ENCODE measurements at places on chromosomes 1 and 21.
A peak's percentile ranks its signal among the peaks of the same experiment; 100 is the strongest.

- no peak for DNase-seq
Observed at GRCh38 chr1:42379794-42380585, 602 bp upstream of the RIMKLA start.

GRCh38 chr1:23341931-23342692 is 2.0 kb downstream of the HNRNPR start:
- no peak for DNase-seq

- no peak for DNase-seq
Observed at GRCh38 chr1:102252731-102253505, 256.2 kb upstream of the OLFM3 start.

DNA sequence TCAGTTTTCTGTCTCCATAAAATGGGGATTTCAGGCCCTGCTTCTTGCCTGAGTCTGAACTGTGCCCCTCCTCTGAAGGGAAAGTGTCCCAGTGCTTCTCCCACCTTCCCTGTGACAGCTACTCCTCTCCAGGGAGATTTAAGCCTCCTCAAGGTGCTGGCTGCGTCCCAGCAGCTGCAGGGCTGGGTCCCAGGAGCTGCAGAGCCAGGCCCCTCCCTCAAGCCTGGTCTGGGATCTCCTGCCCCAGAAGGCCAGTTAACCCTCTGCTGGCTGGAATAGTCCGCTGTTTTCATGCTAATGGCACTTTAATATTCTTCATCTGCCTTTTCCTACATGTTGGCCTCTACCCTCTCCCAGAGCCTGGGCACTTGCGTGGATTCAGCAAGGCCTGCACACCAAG is 99.0 kb downstream of the PLXNA2 start:
- no peak for DNase-seq

- DNase-seq: peak; percentile 77
Observed at GRCh38 chr1:76302711-76303339, 228.3 kb downstream of the ST6GALNAC3 start.

DNA sequence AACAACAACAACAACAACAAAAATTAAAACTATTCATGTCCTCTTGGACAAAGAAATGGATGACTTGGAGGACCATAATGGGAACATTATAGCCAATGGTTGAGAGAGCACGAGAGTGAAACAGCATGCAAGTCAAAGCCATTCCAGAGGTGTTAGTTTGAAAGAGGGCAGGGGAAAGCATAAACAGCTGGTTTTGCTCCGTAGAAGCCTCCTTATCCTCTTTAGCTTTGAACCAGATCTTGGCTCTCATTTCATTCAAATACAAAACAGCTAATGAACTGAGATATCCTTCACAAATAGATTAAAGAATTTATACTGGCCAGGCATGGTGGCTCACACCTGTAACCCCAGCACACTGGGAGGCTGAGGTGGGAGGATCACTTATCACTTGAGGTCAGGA is 8.7 kb upstream of the SMG7 start:
- DNase-seq: no peak

- DNase-seq: no peak
Observed at GRCh38 chr1:54003249-54003646, 14.7 kb downstream of the LDLRAD1 start.

- no peak for DNase-seq
Observed at GRCh38 chr1:88984569-88984968, 7.9 kb downstream of the KYAT3 start.

DNA sequence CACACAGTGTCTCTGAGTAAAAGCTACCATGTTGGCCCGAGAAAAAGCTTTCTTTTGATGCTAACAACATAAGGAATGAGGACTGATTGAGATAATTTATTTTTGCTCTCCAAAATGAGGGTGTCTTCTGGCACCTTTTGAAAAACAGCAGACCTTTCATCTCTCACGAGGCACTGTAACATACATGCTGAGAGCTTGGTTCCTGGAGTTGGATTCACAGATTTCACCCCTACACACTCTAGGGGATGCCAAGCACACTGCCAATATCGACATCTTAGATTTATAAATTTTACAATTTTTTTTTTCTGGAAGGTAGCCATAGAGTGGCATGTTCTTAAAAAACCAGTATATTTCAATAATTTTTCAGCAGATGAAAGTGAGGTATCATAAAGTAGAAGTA is 408.3 kb downstream of the DSCAM start:
- no peak for DNase-seq

- DNase-seq: no peak
Observed at GRCh38 chr1:218664385-218665170, 319.4 kb downstream of the TGFB2 start.

DNA sequence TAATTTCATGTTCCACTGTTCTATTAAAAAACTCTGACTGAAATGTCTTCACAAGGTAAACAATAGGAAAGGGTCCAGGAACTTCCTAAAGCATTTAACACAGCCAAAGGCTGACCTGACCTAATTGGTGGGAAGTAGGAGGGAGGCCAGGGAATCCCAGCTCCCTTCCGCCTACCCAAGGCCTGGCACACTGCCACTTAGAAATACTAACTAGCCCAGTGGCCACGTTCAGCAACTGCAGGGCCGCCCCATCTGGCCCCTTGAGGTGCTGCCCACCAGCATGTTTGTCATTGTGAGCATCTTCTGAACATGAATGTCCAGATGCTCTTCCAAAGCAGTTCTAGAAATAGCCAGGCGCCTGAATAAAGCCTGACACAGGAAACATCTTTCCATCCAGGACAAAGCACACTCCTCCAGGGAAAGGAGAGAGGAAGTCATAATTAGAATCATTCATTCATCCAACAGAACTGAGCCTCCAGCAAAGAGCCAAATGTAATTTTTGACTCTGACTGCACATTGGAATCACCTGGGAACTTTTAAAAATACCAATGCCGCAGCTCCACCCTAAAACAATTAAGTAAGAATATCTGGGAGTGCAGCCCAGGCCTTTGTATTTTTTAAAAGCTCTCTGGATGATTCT is 44.6 kb upstream of the BCL9 start:
- DNase-seq: no peak

DNA sequence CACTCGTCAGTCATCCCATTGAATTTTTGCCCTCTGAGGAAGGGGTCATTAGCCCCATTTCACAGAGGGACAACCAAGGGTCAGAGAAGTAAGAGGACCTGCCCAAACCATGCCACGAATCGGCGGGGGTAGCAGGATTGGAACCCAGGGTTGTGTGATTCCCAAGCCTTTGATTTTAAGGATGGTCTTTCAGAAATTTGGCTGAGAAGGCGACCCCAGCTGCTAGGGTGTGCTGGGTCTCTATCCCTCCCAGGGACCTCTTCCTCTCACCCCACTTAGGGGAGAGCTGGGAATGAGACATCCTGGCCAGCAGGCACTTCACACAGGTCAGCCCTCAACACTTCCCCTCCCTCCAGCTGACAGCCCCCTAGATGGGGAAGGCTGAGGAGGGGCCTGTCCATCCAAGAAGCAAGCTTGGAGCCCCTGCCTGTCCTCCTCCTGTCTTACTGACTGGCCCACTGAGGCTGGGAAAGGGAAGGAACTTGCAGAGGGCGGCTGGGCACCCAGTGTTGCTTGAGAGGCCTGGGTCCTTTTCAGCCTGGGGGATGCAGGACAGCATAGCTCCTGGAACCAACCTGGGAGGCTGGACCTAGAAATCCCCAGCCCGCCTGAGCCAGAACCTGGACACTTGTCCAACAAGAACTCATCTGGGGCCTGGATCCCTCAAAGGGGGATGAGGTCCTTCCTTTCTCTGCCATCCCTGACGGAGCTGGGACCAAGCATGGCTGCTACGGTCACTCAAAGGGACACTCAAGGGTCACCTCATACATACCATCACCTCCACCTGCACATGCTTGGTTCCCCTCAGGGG is 1.7 kb downstream of the SDC3 start:
- DNase-seq: no peak

DNA sequence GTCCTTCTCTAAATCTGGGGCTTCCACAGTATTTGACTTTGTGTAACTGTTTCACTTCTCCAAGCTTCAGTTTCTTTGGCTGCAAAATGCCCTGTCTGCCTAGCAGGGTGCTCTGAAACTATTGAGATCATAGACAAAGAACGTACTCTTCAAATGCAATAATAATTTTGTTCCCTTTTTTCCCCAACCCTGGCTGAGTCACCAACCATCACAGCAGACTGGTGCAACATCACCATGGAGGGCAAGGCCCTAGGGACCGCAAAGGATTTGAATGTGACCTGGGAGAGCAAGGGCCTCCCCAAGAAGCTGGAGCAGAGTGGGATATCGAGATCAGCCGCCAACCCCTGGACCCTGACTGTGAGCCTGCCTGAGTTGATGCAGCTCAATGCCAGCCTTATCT is 115.0 kb downstream of the FCRL5 start:
- no peak for DNase-seq

- DNase-seq: no peak
Observed at GRCh38 chr1:183958958-183959357, 78.6 kb downstream of the COLGALT2 start.

DNA sequence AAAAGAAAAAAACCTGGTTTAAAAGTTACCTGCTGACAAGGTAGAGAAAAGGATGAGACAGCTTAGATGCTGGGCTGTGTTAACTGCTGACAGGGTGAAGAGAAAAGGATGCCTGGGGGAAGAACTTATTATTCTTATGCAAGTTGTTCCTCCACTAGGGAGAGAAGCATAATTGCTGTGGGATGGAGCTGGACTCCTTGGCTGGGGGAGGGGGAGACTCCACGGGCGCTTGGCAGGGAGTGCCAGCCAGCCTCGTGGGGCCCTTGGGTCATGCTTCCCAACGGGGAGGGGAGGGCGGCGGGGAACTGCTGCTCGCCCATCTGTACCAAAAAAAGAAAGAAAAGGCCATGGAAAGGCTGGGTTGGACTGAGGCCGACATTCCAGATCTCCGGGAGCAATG is 47.2 kb downstream of the SYCP1 start:
- DNase-seq: no peak

- no peak for DNase-seq
Observed at GRCh38 chr21:37742115-37742514, 174.1 kb downstream of the KCNJ6 start.

DNA sequence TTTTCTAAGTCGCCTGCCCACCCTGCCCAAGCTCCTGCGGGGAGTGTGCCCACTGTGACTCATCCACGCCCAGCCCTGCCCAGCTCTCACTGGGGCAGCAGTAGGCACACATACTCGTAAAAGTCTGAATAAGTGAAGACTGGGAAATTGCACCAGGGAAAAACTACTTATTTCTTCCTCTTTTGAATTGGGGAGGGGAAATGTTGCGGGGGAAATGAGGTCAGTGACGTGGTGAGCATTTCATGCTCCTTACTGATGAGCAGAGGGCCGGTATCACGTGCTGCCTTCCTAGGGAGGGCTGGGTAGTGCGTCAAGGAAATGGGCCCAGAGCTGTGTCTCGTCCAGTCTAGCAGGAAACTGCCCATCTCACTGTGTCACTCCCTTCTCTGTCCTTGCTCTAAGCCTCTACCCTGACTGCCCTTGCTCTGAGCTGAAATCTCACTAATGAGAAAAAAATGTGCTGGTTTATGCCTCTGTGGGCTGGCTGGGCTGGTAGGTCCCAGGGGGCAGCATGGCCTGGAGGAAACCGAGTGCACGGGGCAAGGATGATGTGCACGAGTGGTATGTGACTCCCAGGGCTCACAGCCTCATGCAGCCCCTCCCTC is 13.5 kb upstream of the TNFRSF1B start:
- no peak for DNase-seq

DNA sequence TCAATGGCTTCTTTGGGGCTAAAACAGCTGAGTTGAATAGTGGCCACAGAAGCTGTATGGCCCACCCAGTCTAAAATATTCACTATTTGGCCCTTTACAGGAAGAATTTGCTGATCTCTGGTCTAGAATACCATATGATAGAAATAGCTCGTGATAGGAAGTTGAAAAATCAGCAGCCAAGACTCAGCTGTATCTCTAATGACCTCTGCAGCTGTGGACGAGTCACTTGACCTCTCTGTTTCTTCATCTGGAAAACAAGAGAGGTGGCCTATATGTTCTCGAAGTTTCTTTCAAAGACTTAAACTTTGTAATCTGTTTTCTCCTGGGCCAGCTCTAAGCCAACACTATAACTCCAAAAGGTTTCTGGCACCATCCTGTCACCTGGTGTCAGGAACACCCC is 129.2 kb downstream of the ZBTB18 start:
- DNase-seq: no peak

GRCh38 chr1:76939817-76940216 is 72.5 kb downstream of the ST6GALNAC5 start:
- DNase-seq: no peak

DNA sequence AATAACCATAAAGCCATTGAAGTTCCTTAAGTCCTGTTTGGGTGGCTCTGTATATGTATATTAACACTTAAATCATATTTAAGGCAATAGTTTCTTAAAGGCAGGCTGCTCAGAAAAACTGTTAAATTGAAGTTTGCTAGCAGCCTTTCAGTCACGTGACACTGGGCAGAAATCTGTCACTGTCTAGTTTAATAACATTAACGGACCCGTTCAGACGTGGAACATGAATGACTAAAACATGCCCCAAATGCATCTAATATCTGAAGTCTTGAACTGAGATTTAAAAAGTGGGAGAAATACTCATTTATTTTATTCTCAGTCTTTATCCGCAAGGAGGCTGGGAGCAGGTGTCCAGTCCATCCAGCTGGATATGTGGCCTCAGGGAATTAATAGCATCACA is 3.3 kb upstream of the SPATA1 start:
- DNase-seq: no peak

- no peak for DNase-seq
Observed at GRCh38 chr1:56966698-56966999, 834 bp upstream of the C8B start.

GRCh38 chr1:108075055-108075454 is 110.1 kb upstream of the VAV3 start:
- DNase-seq: no peak
